ENCODE measurements at places on chromosomes 5 and 9. TPM values are rescaled to one million over a fixed set of nuclear protein-coding genes. Genes with fewer than 3 reads are reported as not detected.

ADAMTS6 gene
- total RNA-seq, result 6.4 TPM

SLC25A2 gene
- 1.9 TPM for total RNA-seq

SLC44A1 gene
- 24.5 TPM for total RNA-seq

GABRA6 gene
- total RNA-seq, result not detected

ANKRD18A gene
- 1.5 TPM for total RNA-seq

ZDHHC11B gene
- total RNA-seq, result 4.3 TPM

BTNL3 gene
- total RNA-seq, result 0.70 TPM

TMEM215 gene
- total RNA-seq, result not detected

PPP1R26 gene
- total RNA-seq, result 6.7 TPM

MAP1B gene
- total RNA-seq, result 11.2 TPM

DAB2IP gene
- total RNA-seq, result 49.7 TPM

HCN1 gene
- total RNA-seq, result not detected

TAF11L5 gene
- total RNA-seq, result not detected

YIPF5 gene
- 36.5 TPM for total RNA-seq

NDFIP1 gene
- total RNA-seq, result 98.0 TPM

RXFP3 gene
- total RNA-seq, result not detected

CAMSAP1 gene
- 18.6 TPM for total RNA-seq

OR1J1 gene
- total RNA-seq, result not detected

SLC6A18 gene
- total RNA-seq, result not detected

IGFBPL1 gene
- not detected for total RNA-seq

ANKRD34B gene
- total RNA-seq, result 0.74 TPM

SLC34A3 gene
- total RNA-seq, result not detected

HK3 gene
- 146 TPM for total RNA-seq

SHISAL2B gene
- not detected for total RNA-seq

DIPK1B gene
- total RNA-seq, result 6.6 TPM

RNF224 gene
- not detected for total RNA-seq

PDE6A gene
- total RNA-seq, result not detected

AK1 gene
- total RNA-seq, result 64.9 TPM

ANKRA2 gene
- total RNA-seq, result 24.4 TPM

CDKN2B gene
- 6.9 TPM for total RNA-seq

NR2F1-AS1 gene
- 6.5 TPM for total RNA-seq

PLPP6 gene
- 7.2 TPM for total RNA-seq

CCNI2 gene
- total RNA-seq, result 0.26 TPM

ZBTB34 gene
- 15.9 TPM for total RNA-seq

PRRT1B gene
- not detected for total RNA-seq

DOCK8 gene
- total RNA-seq, result 196 TPM

LMNB1 gene
- total RNA-seq, result 38.5 TPM

BAAT gene
- 0.10 TPM for total RNA-seq

PCDHGA1 gene
- total RNA-seq, result 0.25 TPM

BTNL8 gene
- total RNA-seq, result 6.5 TPM

PIP5K1B gene
- 7.1 TPM for total RNA-seq

KIF4B gene
- total RNA-seq, result 0.17 TPM

LRRC70 gene
- total RNA-seq, result 7.5 TPM

FKBP15 gene
- 68.0 TPM for total RNA-seq

ORM2 gene
- not detected for total RNA-seq

FOXD1 gene
- total RNA-seq, result 1.1 TPM
